ENCODE measurements at places on chromosomes 5 and 9.

GRCh38 chr5:140408750-140409241 is 7.2 kb downstream of the ANKHD1 start:
- no peak for DNase-seq

DNA sequence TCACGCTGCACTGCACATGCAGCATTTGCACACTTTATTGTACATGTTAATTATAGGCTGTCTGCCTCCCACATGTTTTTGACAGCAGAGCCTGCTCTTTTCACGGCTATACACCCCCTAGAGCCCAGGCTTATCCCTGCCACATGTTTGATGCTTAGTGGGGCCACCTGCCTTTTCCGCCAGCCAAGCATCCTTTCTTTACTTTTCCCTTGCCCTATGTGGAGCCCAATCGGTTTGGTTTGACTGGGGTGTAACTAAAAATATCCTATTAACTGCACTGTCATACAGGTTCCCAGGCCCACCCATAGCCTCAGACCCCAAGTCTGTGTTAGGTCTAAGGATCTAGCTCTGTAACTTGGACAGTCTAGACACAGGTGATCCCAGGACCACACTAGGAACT is 18.9 kb upstream of the S1PR3 start:
- no peak for DNase-seq

- DNase-seq, result no peak
Observed at GRCh38 chr5:42059291-42059690, 134.2 kb downstream of the FBXO4 start.

DNA sequence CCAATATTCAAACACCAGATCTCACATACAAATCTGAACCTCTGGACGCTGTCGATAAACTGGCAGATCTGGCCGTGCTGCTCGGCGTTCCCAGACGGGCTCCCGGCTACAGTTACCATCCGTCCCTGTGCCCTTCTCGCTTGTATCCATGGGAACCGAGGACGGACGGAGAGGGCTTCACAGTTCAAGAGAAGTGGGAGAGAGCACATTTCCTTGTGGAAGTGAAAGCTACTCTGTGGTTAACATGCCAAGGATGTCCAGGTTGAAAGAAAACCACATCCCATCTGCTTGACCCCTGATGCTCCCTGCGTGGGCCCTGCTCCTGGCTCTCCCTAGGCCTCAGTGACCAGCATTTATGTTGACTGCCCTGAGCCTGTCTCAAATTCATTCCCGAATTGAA is 6.3 kb upstream of the DBN1 start:
- DNase-seq, result no peak

GRCh38 chr5:158429564-158429963 is 570.6 kb upstream of the CLINT1 start:
- DNase-seq, result no peak

- no peak for DNase-seq
Observed at GRCh38 chr5:137450759-137451158, 48.4 kb downstream of the SPOCK1 start.

DNA sequence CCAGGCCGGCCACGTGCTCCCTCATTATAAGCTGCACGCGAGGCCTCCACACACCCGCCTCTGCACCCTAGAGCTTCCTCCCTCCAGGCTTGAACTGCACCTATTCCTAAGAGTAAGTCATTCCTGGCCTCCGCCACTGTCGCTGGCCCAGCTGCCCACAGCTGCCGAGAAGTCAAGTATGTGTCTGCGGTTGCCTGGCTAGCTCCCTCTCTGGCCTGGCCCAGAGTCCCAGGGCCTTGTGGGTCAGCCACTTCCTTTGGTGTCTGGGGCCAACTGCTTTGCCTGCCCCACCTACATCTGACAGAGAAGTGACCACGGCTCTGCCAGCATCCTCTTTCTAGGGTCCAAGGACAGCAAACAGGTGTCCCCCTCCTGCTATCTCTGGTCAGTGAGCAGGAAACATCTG is 18.3 kb downstream of the ABO start:
- no peak for DNase-seq

- DNase-seq, result no peak
Observed at GRCh38 chr5:172077664-172078425, 71.4 kb upstream of the FBXW11 start.

DNA sequence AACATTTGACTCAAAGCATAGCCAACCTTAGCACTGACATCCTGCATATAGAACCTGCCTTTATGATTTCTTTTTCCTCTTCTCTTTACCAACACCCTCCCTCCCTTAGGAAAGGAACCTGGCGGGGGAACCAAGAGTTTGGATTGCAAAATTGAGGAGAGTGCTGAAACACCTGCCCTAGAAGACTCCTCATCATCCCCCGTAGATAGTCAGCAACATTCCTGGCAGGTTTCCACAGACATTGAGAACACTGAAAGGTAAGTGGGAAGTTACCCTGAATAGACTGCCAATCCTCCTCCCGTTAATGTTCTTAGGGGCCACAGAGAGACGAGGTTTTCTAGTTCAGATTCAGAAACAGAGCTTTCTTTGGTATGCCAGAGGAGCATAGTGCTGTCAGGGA is 88.8 kb downstream of the RGS7BP start:
- no peak for DNase-seq

DNA sequence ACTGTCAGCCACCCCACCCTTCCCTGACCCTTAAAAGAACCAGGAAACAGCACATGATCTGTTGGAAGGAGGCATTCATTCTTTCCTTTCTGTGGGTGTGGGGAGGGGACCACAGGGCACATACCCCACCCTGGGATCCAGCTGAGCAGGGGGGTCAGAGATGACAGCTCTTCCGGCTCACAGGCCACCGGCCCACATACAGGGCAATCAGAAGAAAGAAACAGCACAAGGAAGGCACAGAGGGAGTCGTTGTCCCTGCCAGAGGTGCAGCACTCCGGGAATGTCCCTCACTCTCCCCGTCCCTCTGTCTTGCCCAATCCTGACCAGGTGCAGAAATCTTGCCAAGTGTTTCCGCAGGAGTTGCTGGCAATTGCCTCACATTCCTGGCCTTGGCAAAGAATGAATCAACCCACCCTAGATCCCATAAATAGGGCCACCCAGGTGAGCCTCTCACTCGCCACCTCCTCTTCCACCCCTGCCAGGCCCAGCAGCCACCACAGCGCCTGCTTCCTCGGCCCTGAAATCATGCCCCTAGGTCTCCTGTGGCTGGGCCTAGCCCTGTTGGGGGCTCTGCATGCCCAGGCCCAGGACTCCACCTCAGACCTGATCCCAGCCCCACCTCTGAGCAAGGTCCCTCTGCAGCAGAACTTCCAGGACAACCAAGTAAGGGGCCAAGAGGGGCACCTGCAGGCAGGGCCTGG is at the start of gene LCN2:
Gene LCN2, plus strand, starts transcription at position 453 of the 701 bp plus-strand sequence. Its CDS starts 73 bp downstream, at position 526.
- no peak for DNase-seq

DNA sequence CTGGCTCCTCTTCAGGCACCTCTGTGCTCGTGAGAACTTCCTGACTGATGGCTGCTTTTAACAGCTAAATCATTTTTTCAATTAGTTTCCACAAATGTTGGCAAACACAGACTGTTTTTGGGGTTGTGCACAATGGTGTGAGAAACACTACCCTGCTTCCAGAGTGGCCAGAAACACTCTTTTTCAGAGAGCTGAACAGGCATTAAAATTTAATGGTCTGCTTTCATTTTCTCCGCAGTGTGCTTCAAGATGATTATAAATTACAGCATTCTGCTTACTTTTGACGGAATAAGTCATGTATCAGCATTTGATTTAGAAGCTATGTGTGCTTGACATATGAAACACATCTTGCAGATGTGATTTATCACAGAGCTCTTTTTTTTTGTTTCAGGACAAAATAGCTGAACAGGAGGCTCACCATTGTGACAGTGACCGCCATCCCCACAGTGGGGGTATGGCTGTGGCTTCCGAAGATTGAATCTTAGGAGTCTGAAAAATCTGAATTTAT is 454.5 kb upstream of the ZNF608 start:
- no peak for DNase-seq

DNA sequence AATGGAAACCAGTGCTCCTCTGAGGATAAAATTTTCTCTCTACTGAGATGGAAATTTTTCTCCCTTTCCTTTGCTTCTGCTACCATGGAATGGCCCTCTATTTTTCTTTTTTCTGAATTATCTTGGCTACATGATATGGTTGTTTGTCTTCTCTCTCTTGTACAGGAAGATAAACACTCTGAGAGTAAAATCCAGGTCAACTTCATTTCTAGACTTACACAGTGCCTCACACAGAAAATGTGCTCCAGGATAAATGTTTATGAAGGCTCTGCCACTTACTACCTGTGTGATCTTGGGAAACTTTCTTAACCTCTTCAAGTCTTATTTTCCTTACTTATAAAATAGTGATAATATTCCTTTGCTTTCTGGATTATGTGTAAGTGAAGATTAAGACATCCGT is 153.9 kb downstream of the PRELID2 start:
- DNase-seq, result no peak

- no peak for DNase-seq
Observed at GRCh38 chr5:462051-462481, 19.1 kb downstream of the EXOC3 start.

DNA sequence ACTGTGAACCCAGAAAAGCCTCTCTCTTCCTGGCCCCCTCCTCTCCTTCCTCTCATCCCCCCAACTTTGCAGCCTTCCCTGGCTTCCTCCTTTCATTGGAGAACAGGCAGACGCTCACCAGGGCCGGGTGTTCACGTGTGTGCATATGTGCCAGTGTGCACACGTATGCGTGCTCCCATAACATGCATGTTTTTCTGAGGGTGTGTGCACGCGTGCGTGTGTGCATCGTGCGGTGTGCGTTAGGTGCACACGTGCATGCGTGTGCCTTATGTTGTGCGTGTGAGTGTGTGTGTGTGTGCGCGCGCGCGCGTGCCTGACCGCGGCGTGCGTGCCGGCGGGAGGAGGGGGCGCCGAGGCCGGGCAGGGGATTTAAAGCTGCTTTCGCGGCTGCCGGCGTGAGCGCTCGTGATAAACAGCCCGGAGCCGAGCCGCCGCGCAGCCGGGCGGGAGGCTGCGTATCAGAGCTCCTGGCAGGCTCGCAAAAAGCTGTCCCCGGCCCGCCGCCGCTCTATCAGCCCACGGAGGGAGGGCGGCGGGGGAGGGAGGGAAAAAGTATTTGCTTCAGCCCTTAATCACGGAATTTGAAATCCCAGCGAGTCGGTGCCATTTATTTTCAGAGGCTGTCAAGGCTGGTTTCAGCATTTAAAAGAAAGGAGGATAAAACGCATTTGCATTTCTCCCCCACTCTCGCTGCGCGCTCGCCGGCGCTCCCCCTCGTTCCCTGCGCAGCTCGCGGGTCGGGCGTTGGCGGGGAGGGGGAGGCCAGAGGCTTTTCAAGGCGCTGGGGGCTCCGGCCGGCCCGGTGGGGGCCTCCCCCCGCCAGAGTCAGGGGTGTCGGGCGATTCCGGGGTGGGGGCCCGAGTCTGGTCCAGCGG is 183.9 kb downstream of the C9orf50 start:
- DNase-seq, result no peak

DNA sequence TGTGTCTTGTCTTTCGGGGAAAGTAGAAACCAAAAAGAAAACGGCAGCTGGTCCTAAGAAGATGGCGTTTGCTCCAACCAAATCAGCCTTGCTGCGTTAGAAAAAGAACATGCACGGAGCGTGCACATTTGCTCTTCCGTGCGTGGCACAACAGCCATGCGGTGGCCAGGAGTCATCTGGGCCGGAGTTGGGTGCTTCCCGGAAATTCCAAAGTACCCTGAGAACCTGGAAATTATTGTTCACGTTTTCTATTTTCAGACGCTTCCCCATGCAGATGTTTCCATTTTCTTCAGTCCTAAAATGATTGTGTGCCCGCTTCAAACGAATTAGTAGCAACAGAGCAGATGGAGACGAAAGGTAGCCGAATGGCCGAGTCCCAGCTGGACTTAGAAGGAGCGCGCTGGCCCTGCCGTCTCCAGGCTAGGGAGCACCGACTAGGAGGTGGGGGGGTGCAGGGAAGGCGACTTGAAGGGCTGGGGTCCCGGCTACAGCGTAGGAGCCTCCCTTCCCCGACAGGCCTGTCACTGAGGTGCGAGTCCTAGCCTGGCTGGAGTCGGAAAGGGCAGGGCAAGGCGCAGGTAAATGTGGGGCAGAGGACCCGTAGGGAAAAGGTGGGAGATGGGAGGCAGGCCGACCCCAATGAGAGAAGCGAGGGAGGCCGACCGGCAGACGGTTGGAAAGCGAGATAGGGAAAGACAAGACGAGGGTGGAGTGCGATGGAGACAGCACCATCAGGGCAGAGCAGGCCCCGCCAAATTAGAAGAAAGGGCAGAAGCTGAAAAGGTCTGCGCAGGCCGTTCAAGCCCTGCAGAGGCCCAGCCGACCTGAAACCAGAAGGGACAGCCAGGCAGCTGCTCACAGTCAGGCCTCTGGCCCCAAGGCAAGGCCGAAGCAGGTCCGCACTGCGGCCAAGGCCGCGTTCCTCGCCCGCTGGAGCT is 1.4 kb downstream of the BARX1 start:
- no peak for DNase-seq

DNA sequence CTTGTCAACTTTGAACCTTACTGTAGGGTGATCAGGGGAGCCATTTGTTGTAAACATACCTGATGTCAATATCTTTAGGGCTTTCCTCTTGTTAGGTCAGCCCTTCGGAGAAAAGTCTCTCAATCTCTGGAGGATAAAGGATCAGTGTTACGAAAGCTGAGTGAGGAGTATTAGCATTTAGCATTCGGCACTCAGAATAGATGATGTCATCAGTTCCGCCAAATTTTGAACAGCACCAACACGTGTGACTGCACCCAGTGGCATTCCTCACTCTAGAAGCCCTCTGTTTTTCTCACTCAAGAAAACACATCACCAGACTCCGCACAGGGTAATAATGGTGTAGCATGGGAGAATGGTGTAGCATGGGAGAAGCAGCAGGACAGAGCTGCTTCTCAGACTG is 87.8 kb downstream of the RASEF start:
- DNase-seq, result no peak

DNA sequence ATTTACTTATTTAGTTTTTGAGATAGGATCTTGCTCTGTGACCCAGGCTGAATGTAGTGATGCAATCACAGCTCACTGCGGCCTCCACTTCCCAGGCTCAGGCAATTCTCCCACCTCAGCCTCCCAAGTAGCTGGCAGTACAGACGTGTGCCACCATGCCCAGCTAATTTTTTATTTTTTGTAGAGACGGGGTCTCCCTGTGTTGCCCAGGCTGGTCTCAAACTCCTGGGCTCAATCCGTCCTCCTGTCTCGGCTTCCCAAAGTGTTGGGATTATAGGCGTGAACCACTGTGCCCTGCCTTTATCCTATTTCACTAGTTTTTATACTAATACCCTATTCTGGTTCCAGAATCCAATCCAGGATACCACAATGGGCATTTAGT is 6.8 kb downstream of the RPS14 start:
- no peak for DNase-seq

- no peak for DNase-seq
Observed at GRCh38 chr9:726005-726404, 115.5 kb upstream of the DMRT1 start.

GRCh38 chr5:13278811-13279210 is 665.7 kb downstream of the DNAH5 start:
- no peak for DNase-seq

Data from HFF-Myc (cell line).